ENCODE measurements at places on chromosomes 2 and 18.

DNA sequence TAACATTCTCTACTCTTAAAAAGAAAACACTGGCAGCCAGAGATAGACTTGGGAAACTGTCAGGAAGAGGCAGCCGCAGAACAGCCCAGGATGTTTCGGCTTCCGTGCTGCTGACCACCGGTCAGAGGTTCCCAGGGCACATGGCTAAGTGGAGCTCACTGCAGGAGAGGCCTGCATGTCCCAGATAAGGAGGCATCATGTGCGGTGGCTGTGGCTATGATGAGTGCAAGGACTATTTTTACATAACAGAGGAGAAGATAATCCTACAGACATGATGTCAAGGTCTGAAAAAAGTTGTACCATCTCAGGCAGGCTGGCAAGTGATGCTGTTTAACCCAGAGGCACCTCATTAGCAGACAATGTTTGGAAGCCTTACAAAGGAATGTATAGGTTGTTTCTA lies 252.3 kb downstream of the CYRIA start:
- DNase-seq, result no peak

GRCh38 chr18:2510416-2510815 lies 60.9 kb downstream of the METTL4 start:
- no peak for DNase-seq

DNA sequence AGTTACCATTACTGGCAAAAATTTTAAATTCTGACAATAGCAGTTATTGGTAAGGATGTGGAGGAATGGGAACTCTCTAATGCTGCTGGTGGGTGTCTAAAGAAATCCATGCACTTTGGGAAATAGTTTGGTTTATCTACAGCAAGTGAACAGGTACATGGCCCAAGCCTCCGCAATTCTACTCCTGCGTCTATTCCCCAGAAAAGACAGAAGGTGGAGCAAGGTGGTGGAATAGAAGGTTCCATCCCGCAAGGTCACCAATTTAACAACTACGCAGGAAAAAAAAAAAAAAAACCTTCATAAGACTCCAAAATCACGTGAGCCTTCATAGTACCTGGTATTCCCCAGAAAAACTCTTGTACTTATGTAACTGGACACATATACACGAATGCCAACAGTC lies 6.5 kb downstream of the CFAP65 start:
- no peak for DNase-seq

- no peak for DNase-seq
These were observed 701.0 kb downstream of the DCDC2C start for GRCh38 chr2:4404363-4404762.

- DNase-seq, result no peak
These were observed 1751.3 kb upstream of the LRRTM1 start for GRCh38 chr2:82055846-82056245.

- DNase-seq, result no peak
These were observed 80.6 kb downstream of the ADCYAP1 start for GRCh38 chr18:985212-985661.

- DNase-seq, result no peak
These were observed 49.1 kb downstream of the KDM3A start for GRCh38 chr2:86490245-86490644.

- no peak for DNase-seq
These were observed 321.9 kb upstream of the GALNT5 start for GRCh38 chr2:156935616-156936015.

DNA sequence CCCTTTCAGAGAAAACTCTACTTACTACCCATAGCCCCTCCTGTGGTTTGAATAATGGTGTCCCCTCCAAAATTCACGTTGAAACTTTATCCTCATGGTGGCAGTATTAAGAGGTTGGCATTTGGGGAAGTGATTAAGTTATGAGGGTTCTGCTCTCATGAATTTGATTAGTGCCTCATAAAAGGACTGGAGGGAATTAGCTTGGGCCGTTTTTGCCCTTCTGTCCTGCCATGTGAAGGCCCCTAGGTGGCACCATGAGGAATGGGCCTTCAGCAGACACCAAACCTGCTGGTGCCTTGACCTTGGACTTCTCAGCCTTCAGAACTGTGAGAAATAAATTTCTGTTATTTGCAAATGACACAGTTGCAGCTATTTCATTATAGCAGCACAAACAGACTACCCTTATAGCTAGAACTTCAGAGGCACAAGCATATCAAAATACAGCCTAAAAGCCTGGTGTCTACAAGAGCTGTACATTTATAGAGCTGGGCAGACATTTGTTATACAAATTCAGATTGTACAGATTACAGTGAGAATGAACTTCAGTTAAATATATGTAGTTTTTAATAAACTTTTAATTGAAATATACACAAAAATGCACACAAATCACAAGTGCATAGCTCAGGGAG lies 2.6 kb upstream of the PTPN2 start:
- peak; percentile 27 for DNase-seq

GRCh38 chr2:85727798-85728197 lies 26.0 kb upstream of the ATOH8 start:
- DNase-seq, result no peak

Data from inflammatory macrophage (primary cell).